ENCODE measurements at places on chromosomes 3 and 15.

DNA sequence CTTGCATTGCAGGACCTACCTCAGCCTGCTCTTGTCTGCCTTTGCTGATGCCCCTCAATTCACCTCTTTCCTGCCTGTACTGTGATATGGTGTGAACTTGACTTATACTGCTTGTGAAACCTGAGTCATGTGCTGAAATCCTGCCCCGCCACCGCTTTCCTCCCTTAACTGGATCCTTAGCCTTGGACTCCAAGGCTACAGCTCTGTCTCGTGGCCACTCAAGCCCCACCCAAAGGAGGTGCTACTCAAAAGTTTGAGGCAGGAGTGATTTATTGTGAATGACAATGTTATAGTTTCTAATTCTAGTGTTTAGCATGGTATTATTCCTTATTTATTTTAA is 56.1 kb downstream of the MYZAP start:
- no peak for DNase-seq

GRCh38 chr3:140724856-140725812 is 47.3 kb downstream of the TRIM42 start:
- no peak for DNase-seq

DNA sequence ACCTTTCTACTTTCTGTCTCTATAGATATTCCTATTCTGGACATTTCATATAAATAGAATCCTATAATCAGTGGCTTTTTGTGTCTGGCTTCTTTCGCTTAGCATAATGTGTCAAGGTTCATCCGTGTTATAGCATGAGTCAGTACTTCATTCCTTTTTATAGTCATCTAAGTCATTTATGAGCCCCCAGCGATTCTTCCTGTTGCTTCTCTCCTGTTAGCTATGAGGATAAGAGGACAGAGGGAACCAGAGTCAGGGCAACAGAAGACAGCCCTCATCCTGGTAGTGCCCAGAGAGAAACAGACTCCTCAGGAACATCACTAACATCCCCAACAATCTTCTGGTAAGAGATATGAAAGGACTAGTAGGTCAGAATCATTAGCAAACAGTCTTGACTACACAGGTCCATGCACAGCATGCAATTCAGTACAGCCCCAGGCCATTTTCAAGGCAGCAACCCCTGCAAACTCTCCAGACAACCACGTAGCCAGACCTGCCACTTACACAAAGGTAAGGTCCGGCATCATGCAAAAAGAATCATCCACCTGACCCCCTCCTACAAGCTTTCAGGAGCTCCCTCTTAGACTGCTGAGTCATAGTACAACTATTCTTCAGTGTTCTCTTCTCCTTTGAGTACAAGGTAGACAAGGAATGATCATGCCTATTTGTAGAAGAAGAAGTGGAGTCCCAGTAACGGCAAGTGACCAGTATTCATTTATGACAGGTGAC is 91.5 kb downstream of the MYLK start:
- no peak for DNase-seq

- DNase-seq: no peak
Observed at GRCh38 chr15:85071504-85071903, 89.8 kb downstream of the PDE8A start.
